Left cardiac atrium (tissue), 4 donors: ENCODE measurements at places on chromosomes 6 and 20.

- DNase-seq = no peak
Measured at GRCh38 chr6:107185391-107185970, 70.2 kb upstream of the BEND3 start.

DNA sequence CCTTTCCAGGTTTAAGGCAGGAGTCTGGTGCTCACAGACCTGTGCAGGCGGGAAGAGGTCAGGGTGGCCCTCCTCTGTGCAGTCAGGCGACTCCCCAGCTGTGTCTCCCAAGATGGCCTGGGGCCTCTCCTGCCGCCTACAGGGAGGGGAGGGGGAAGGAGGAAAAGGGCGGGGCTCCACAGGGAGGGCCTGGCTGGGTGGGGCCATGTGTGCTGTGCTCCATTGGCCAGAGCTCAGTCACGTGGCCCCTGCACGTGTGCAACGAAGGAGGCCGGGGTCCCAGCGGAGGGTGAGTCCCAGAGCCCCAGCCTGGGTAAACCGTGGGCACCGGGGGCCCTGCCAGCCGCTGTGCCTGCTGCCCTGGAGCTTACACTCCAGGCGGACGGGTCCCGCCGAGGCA lies 211.6 kb downstream of the ZDHHC14 start:
- no peak for DNase-seq

- DNase-seq = peak; percentile 48
Measured at GRCh38 chr20:17863577-17864292, 104.9 kb downstream of the SNX5 start.

- DNase-seq = no peak
Measured at GRCh38 chr20:52746190-52746589, 226.0 kb upstream of the TSHZ2 start.

DNA sequence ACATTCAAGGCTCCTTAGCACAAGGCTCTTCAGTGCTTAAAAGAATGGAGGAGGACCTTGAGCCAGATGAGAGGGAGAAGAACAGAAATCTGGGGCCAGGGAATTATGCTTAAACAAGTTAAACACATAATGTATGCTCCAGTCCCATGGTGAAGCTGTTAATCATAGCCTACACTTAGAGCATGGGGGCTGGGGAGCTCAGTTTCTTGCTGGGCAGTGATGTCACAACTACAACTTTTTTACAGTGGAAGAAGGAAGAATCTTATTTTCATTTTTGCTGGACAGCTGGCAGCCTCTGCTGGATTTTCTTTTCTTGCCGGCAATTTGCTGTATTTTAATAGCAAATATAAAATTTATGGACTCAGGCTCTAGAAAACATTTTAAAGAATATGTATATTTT lies 432.5 kb downstream of the CD109 start:
- DNase-seq = no peak

DNA sequence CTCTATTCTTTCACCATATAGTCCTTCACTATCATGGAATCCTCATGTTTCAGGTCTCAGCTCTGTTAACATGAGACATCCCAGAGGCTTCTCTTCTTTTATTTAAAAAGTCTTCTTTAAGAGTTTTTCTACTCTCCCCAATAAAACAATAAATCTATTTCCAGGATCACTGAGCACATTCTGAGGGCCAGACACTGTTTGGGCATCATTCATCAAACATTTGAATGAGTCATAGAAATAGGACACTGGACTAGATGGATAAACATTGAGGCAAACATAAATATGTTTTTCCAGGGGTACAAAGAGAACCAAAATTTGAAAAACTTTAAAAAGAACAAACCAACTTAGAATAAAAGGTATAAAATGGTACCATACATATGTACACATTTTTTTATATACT lies 554.4 kb downstream of the KIF16B start:
- no peak for DNase-seq

- no peak for DNase-seq
Measured at GRCh38 chr6:79231666-79232065, 2.8 kb downstream of the HMGN3 start.

GRCh38 chr6:40626886-40627285 lies 39.7 kb upstream of the LRFN2 start:
- no peak for DNase-seq

DNA sequence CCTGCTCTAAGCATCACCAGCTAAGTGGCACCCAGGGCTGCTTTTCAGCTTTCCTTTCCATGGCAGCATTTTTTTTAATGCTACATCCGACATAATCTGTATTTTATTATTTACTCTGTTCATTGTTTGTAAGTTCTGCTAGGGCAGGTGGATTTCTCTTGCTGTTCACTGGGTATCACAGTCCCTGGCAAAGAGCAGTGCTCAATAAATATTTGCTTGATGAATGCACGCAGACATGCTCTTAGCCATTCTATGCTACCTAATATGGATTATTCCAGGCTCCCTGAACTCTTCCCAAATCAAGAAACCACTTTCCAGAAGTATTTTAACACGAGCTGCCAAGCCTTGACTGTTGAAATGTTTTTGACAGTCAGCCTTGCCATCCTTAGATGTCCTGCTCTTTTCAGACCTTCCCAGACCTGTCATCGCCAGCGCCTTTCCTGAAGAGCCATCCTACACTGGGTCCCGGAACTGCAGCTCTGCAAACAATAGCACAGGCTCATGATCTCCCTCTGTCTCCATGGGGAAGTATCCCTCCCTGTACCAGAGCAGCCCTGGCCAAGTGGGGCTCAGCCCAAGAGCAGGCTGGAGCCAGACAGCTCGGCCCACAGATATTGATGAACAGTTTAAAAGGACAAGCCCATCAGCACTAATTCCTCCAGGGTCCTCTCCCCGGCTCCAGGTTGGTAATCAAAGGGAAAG lies 136.5 kb upstream of the CDH4 start:
- DNase-seq = no peak
